Type B pancreatic cell (in vitro differentiated cells): ENCODE measurements at places on chromosomes 16 and 17.
A peak's percentile ranks its signal among the peaks of the same experiment; 100 is the strongest.

DNA sequence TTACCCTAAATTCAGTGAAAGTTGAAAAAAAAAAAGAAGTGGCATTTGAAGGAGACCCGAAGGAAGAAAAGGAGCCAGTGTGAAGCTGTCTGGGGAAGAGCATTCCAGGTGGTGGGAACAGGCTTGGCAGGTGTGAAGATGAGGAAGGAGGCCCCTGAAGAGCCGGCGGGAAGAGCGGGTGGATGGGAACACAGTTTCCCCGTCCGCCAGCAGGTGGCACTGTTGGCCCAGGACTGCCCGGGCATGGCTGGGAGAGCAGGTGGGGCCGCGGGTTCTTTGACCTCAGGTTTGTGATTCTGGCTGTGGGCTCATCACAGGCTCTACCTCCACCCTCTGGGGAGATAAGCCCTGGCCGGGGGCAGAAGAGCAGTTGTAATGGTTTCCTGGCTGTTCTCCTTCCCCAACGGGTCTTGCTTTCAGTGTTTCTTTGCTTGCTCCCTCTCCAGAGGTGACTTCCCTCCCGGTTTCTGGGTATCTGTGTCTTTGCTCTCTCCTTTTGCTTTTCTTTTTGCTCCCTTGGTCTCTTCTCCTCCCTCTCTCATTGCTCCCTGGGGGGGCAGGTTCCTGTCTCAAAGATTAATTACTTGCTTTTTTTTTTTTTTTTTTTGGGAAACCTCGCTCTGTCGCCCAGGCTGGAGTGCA, 32.3 kb downstream of the RAP1GAP2 start:
- DNase-seq = peak; percentile 88

DNA sequence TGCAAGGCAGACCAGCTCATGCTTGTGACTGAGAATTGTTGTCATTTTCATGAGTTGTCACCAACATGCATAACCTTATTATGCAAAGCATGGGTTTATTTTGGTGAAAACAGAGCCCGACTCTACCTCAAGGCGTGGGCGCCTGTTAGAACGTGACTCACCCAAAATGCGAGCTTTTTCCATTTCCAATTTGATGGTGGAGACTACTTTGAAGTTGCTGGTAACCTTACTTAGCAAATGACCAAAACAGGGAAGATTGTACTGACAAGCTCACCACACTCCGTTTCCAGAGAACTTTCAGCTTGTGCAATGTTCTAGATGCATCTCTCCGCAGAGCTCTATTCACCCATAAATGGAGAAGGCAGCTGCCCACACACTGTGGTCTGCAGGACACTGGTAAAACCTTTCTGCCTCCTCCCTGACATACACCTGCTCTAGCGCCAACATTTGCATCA, 284.5 kb downstream of the MAF start:
- DNase-seq = no peak

- no peak for DNase-seq
These were observed 702 bp upstream of the MARVELD3 start for GRCh38 chr16:71625113-71625850.

DNA sequence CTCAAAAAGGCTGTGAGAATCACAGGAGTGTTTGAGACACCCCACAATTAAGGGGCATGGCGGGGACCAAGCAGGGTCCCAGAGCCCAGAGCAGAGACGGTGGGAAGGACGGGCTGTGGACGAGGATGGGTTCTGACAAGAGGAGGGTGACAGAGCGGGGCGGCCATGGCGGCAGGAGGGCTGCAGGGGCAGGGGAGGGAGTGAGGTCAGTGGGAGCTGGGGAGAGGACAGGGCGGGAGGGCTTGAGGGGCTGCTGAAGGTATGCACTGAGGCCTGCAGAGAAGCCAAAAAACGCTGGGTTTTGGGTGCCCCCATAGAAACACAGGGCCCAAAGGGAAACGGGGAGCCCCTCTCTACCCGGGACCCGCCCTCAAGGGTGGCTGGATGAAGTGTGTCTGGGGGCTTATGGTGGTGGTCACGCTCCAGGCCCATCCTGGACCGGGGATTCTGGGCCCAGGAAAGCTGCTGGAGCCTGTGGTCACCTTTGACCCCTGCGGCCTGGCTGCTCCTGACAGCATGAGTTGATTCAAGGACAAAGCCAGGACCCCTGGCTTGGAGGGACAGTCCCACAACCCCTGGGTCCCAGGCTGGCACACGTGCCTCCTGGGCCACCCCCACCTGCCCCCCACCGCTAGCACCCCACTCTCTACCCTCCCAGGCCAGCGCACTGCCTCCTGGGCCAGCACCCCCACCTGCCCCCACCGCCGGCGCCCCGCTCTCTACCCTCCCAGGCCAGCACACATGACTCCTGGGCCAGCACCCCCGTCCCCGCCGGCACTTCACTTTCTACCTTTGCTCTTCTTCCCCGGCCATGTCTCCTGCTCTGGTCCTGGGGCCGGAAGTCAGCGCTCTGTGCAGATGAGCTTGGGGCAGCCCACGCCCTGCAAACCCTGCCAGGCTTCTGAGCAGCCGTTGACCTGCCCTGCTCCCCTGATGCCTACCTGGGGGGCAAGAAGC, 31.0 kb upstream of the ACSF3 start:
- no peak for DNase-seq

GRCh38 chr16:35198223-35199199, 1739.1 kb downstream of the TP53TG3F start:
- DNase-seq = no peak

DNA sequence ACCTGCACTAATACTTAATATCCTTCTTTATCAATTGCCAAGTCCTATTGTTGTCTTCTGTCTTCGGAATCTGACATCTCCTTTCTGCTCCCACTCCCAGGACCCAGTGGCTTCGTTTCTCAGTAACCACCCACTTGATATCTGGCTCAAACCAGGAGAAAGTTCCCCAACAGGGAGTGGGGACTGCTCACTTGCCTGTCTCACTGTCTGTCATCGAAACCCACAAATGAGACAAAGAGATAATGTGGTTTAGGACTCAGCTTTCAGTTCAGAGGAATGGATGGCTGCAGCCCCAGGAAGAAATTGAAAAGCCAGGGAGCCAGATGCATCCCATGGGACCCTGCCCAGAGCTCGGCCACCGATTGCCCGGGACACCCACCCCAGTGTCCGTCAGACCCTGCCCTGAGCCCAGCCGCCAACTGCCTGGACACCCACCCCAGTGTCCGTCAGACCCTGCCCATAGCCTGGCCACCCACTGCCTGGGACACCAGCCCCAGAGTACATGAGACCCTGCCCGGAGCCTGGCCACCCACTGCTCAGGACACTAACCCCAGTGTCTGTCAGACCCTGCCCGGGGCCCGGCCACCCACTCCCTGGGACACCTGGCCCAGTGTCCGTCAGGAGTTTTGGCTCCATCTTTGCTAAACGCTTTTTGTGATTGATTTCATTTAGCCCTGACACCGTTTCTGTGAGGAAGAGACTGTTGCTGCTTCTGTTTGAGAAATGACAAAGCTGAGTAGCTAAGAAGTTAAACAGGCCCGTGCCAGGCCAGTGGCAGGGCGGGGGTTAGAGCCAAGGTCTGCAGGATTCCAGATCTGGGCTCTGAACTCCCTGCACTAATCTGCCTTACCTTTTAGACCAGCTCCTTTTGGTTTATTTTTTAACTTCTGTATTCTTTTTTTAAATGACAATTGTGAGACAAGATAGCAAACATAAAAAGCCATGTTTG, 251.4 kb downstream of the PHKB start:
- DNase-seq = no peak

DNA sequence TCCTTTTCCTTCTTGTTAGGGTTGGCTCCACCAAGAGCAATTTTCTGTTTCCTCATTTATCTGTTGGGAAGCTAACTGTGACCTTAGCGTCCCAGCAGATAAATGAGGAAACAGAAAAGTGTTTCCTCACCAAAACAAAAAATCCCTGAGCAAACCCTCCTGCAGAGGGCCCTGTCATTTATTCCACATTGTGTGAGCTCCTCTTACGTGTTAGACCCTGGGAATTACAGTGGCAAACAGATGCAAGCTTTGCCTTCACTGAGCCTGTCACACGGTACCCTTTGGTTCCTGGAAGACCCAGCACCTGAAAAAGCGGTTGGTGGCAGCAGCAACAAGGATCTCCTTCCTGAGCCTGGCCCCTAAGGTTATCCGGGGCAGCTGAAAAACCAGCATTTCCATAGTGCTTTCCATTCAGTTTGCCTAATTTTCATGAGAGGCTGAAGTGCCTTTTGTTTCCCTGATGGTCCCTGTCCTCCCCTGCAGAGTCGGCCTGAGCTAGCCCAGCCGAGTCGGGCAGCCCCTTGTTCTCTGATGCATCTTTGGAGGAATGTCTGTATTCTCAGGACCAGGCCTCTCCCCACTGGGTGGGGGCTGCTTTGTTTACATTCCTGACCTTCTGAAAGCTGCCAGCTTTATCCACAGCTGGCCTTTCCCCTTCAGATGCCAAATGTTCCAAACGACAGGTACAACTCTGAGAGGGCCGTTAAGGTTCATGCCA, 34.7 kb downstream of the YPEL2 start:
- DNase-seq = no peak

DNA sequence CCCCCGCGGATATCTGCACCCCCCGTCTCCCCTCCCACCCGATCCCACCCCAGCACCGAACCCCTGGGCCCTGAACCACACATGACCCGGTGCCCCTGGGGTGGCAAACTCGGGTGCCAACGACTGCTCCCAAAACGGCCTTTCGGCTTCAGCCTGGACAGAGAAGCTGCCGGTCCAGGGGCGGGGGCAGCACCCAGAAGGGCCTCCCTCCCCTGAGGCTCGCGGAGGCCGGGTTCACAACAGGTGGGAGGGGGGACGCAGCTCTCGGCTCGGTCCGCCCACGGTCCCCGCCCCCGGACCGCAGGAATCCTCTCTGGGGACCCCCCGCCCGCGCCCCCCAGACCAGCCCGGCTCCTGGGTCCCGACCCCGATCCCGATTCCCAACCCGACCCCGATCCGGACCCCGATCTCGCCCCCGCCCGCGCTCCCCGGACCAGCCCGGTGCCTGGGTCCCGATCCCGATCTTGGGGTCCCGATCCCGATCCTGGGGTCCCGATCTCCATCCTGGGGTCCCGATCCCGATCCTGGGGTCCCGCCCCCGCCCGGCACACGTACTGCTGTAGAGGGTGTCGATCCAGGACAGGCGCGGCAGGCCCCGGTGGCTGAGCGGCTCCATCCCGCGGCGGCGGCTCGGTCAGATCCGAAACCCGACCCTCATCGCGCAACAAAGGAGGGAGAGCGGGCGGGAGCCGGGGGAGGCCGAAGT, 516 bp downstream of the ABR start:
- no peak for DNase-seq

- no peak for DNase-seq
These were observed 1.4 kb downstream of the GPS1 start for GRCh38 chr17:82053130-82053529.

- DNase-seq = no peak
These were observed 6.3 kb downstream of the TERF2IP start for GRCh38 chr16:75653922-75654321.

DNA sequence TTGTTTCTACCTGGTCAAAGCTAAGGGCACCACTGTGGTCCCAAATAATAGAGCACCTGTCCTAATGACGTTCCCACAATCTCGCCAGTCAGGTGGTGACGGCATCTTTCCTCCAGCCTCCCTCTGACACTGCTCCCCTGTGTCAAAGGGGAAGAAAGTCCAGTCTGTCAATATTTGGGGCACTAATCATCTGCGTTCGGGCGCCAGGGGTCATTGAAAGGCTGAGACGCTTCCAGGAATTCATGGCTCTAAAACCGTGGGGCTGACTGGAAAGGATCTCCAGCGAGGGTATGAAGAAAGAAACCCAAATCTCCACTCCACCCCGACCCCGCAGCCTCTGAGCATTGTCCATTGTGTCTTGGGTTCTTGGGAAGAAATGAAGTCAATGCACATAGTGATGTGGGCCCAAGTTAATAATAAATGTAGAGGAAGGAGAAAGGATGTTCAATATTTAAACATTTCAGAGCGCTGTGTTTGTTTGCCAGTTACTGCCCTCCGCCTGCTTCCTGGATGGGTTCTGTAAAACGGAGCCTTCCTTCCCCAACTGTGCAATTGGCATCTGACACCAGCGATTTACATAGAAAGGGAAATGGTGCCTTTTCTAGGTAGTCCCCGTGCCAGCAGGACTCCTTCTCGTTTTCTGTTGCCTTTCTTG, 103.2 kb downstream of the SOCS1 start:
- DNase-seq = no peak

DNA sequence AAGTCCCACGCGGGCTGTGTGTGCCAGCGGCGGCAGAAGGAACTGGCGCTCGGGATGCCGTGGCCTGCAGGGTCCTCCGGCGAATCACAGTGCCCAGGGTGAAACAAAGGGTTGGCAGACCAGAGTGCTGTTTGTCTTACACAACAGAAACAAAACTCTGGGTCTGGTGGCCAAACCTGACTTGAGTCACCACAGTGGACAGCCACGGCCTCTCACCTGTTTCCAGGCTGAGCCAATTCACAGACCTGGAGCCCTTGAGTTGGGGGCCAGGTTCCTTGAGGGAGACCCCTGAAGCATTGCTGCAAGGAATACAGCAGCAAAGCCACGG, 2.1 kb upstream of the CHMP6 start:
- DNase-seq = no peak

DNA sequence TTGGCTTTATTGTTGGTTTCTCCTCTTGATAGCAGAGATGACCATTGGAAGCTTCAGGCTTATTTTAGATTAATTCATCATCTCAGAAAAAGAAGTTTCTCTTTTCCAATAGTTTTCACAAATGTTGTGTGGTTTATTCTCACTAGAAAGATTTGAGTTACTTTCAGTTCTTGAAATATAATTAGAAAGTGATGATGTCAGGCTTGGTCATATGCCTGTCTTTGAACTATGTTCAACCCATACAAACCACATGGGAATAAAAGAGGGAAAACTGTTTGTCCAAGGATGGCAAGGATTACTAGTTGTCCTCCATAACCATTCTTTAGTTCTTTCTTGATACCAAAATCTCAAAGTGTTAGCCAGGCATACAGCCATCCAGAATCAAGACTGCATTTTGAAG, 3.7 kb upstream of the HS3ST2 start:
- no peak for DNase-seq

GRCh38 chr16:4318967-4319366, 3.1 kb downstream of the GLIS2 start:
- DNase-seq = no peak

DNA sequence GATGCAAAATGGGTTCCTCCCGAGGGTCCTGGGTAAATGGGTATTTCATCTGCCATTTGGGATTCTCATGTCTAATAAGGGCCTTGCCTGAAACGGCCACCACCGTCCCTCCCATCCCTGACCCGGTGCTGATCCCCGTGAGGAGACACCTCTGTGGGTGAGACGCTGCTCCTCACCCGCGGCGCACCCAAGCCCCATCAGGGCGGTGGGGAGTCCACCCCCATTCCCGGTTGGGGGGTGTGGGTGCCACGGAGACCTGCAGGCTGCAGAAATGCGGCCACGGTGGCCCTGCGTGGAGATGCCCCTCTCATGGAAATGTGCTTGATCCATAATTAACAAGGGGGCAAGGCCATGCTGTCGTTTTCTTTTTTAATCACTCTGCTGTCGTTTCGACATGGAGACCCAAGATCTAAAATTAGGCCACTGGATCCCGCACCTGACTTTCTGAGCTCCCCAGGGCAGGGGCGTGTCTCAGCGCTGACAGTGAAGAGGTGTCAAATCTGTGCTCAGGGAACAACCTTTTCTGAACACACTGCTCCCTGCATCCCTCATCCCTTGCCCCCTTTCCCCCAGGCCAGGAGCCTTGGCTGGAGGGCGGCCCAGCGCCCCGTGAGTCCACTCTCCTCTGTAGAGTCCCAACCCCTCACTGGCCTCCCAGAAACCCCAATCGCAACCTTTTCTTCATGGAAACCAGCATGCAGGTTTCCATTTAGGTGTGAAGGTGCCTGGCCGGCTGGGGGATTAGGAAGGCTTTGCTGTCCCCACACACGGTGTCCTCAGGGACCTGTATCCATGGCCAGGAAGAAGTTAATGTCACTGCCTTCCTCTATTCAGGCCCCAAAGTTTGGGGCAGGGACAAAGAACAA, 38.9 kb downstream of the PEMT start:
- DNase-seq = no peak

- DNase-seq = no peak
These were observed 81.2 kb upstream of the GOT2 start for GRCh38 chr16:58815181-58815888.
